ENCODE measurements at places on chromosomes 3 and 15.

GRCh38 chr3:161310649-161311423 lies 60.5 kb downstream of the SPTSSB start:
- DNase-seq: no peak

GRCh38 chr15:83107841-83108181 lies 366 bp downstream of the TM6SF1 start:
- DNase-seq: no peak

DNA sequence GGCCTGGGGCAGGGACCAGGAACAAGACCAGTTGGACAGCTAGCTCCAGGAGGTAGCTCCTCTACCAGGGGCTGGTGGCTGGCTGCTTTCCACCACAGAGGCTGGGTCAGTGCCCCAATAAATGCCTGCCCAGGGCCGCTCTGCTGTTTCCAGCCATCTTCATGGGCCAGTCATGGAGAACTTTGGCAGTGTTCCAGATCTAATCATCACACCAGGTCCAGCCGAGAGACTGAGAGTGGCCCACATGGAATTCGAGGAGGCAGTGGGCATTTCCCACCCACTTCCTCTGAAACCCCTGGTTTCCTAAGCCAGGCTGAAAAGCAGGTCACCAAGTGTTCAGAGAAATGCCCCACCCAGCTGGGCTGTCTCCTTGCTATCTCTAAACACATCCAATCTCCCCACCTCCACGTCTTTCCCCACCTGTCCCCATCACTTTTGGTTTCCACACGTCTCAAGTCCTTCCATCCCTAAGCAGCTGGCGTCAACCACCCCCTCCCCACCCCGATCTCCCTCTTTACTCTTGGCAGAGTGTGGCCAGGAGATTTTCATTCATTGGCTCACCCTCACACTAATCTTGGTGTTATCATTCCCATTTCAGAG lies 190.0 kb upstream of the LINGO1 start:
- no peak for DNase-seq

GRCh38 chr3:64417816-64418215 lies 192.6 kb upstream of the PRICKLE2 start:
- peak; percentile 60 for DNase-seq

DNA sequence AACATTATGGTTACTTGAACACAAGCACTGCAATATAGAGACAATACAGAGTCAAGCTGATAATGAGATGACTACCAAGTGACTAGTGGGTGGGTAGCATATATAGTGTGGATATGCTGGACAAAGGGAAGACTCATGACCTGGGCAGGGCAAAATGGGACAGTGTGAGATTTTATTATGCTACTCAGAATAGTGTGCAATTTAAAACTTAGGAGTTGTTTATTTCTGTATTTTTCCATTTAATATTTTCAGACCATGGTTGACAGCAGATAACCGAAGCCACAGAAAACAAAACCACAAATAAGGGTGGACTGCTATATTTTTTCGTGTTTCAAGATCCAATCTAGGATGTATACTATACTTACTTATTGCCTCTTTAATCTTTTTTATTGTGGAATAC lies 19.6 kb downstream of the GALK2 start:
- peak; percentile 33 for DNase-seq

DNA sequence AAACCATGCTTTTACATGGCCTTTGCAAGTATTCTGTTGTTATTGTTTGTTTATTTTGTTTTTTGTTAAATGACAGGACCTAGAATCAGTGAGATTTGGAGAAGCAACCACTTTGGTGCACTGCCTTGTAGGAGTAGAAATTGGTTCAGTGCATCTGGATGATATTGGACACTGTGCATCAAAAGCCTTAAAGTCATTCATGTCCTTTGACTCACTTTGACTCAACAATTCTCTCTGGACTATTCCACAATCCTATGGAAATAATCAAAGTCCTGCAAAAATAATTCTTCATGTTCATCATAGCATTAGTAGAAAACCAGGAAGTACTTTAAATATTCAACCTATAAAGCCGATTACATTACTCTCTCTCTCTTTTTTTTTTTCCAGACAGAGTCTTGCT lies 224.8 kb downstream of the ABHD5 start:
- DNase-seq: peak; percentile 14

DNA sequence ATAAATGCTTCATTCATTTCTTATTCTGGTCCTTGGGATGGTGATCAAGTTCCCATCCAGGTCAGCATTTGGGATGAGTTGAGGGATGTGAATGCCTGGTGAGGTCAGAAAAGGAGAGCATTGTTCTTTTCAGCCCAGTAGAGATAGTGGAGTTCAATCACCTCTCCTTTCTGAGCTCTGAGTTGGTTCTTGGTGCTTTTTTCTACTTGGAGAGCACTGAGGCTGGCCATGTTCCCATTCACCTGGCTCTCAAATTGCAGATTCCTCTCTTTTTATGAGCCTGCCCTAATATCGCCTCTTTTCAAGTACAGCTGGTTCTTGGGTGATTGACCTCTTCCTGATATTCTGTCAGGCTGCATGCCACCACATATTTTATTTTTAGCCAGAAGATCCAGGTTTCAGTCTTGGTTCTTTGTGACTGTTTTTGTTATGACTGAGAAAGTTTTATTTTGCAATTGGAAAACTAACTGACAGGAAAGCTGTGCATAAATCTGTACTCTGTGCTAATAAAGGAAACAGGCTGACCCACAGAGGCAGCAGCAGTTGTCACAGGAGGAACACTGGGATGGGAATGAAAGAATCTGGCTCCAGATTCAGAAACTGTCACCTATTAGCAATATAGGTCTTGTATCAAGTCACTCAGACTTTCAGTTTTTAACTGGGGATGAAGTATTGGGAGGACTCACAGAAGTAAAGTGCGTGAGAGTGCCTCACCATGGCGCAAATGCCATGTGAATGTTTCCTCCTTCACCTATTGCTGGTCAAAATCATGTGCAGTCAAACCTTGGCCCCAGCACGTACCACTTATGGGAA lies 10.7 kb downstream of the AQP9 start:
- DNase-seq: no peak

GRCh38 chr15:85769182-85769900 lies 25.4 kb downstream of the KLHL25 start:
- no peak for DNase-seq

GRCh38 chr15:69161079-69161877 lies 843 bp downstream of the GLCE start:
- DNase-seq: peak; percentile 56

DNA sequence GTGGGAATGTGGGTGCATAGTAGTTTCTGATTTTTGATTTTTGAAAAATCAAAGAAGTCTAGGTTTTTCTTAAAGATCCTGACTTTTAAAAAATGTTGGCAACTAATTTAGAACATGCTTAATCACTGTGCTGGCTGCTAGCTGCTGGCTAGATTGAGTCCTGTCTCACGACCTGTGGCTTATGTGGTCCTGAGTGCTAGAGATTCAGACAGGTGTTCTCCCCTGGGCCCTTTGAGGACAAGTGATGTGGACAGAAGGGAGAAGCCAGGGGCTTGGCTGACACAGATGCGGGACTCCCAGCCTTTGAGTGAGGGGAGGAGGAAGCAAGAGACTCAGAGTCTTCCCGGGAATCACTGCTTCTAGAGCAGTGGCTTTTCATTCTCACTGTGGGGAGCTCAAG lies 47.5 kb downstream of the CORO2B start:
- DNase-seq: no peak

- DNase-seq: no peak
Observed at GRCh38 chr15:85351965-85352364, 28.4 kb upstream of the AKAP13 start.

DNA sequence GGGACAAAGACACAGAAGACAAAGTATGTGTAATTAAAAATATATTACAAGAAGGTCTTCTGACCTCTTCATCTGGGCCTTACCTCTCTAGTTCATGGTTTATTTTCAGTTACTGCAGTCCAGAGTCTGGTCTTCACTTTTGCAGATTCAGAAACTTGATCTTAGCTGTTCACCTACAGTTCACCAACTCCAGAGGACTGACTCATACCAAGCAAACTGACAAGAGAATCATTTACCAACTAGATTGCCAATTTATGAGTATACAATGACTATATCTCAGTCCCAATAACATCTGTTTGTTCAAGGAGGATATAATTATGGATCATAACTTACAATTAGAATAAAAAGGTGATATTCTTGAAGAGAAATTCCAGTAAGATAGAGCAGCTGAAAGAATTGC lies 9.0 kb downstream of the P2RY1 start:
- DNase-seq: no peak

GRCh38 chr3:192128922-192129321 lies 598.4 kb downstream of the FGF12 start:
- no peak for DNase-seq

DNA sequence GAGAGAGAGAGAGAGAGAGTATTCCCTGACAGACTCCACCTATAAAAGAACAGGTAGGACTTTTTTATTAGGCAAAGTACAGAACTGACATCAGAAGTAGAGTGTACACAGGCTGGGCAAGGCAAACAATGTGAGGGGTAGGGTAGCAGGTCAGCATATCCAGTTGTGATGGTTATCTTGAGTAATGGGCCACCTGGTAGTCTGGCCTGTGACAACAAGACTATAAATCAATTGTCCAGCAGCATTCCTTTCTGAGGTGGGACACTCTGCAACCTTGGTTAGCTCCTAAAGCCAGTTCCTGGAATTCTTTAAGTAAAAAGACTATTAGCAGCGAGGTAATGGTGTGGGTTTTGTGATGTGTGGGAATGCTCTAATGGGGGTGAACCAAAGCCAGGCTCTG lies 14.9 kb upstream of the TMCC1 start:
- no peak for DNase-seq

DNA sequence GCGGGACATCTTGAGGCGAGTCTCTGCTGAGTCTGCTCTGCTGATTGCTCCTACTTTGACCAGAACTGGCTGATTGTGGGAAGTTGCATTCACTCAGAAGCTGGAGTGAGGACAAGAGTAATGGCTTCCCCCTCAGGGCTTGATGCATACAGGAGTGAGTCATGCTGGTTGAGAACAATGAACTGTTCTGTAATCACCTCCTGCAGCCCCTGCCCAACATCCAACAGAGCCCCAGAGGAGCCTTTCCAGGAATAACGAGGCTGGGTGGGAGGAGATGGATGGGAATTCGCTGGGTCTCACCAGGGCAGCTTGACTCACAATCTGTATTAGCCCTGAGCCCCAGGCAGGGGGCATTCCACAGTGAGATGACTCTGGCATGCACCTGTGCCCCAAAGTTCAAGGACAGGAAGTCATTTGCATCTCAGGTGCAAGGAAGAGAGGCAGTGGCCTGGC lies 85.0 kb downstream of the RAB11A start:
- peak; percentile 30 for DNase-seq

GRCh38 chr3:144364737-144365136 lies 393.1 kb downstream of the DIPK2A start:
- no peak for DNase-seq

GRCh38 chr15:52683580-52683979 lies 4.4 kb upstream of the ATOSA start:
- no peak for DNase-seq

DNA sequence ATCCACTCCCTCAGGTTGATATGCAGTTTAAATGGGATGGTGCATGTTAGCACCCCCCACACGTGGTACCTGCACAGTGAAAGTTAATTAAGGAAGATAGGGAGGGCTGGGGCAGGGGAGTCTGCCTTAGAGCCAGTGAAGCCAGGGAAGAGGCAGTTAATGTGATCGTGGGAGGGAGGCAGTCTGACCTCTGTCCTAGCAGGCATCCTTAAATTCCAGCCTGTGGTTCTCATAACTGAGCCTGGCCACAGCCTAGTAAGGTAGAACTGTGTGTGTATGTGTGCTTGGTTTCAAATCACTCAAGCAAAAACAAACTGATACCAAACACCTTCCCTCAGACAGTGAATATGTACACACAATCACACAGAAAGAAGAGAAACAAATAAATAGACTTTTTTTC lies 319.1 kb upstream of the TLE3 start:
- DNase-seq: no peak

GRCh38 chr3:127412578-127413317 lies 124.9 kb upstream of the PRR20G start:
- no peak for DNase-seq
